Activated T-cell treated with anti-CD3 and anti-CD28 coated beads, Interleukin-2, amount 50 U/mL, for 48 hours (primary cell): ENCODE measurements at places on chromosomes 3 and 15.

- no peak for DNase-seq
Measured at GRCh38 chr3:157838457-157838856, 267.8 kb downstream of the SHOX2 start.

GRCh38 chr15:97993310-97993738, 32.8 kb downstream of the ARRDC4 start:
- no peak for DNase-seq

- no peak for DNase-seq
Measured at GRCh38 chr3:128081846-128082245, 29.6 kb downstream of the SEC61A1 start.

GRCh38 chr15:25022233-25022632, 67.4 kb downstream of the SNRPN start:
- no peak for DNase-seq

GRCh38 chr3:9976721-9977709, 9.6 kb downstream of the EMC3 start:
- peak; percentile 35 for DNase-seq

- DNase-seq: peak; percentile 62
Measured at GRCh38 chr3:45677033-45677446, 12.2 kb upstream of the SACM1L start.

GRCh38 chr3:69252631-69253030, 130.2 kb upstream of the LMOD3 start:
- no peak for DNase-seq

DNA sequence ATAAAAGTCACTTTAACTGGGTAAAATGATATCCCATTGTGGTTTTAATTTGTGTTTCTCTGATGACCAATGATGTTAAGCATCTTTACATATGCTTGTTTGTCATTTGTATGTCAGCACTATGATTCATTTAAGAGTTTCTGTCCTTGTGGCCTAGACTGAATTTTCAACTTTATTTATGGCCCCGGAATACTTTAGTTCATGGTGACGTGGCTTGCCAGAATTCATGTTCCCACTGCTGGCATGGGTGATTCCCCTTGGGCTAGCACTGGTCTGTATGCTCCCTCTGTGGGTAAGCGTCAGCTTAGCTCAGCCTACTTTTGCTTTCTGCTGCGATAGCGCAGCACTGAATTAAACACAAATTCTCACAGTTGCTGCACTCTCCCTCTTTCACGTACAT, 436.3 kb upstream of the SGO1 start:
- DNase-seq: no peak

- DNase-seq: no peak
Measured at GRCh38 chr3:153756816-153757215, 364.4 kb upstream of the ARHGEF26 start.

DNA sequence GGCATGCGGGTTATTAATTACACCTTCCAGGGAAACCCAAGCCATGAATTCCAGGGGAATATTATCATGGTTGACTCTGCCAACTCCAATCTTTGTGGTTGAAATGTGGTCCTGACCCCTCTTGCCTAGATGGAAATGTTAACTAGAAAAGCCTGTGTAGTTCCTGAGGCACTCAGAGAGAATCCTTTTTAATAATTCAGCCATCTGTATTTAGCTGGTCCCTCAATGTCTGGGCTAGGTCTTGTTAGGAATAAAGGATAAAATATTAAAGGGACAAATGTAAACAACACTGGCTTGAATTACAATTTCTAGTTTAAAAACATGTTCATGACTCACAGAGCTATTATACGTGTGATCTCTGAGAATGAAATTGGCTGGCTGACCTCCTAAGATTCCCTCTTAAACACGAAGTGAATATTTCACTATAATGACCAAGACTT, 435.2 kb upstream of the SUCLG2 start:
- no peak for DNase-seq

DNA sequence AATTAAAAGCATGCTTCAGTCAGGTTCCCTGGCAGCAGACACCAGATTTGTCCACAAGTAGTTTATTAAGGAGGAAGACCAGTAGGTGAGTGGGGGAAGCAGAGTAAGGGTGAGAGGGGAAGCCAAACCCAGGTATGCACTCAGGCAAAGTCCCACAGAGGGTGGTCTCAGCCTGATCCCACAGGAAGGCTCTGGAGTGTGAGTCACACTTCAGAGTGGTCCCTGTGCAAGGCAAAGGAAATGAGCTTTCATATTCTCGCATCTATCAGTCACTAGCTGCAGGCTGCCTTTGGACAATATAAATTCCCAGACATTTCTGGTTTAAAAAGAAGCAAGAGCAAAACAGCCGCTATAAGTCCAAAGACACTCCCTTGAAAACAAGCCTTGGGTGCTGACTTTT, 78.5 kb downstream of the TRANK1 start:
- DNase-seq: no peak

- DNase-seq: no peak
Measured at GRCh38 chr3:44125246-44125645, 116.4 kb upstream of the TOPAZ1 start.

DNA sequence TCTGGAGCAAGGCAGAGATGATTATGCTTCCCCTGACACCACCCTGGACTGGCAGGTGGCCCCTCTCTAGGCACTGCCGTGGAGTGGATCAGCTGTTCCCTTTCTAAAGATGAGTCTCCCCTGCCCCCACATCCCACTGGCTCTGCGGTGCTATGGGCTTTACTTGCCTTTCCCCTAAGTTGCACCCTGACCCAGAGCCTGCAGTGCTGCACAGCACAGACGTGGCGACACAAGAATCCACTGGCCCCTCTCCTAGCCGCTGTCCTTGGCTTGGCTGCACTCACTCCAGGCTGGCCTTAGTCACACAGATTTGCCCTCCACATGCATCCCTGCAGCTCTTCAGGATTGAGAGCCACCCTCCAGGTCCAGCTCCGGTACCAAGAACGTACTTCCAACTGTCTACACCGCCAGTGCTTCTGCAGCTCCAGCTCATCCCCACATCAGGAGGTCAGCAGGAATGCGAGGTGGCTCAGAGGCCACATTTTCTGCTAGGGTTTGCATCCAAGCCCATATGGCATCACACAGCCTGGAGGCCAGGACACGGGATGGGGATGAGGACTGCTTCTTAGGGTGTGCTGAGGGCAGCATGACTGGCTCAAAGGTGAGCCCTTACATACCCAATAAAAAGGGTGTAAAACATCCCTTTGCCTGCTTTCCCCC, 82.4 kb upstream of the RASGRF1 start:
- no peak for DNase-seq

DNA sequence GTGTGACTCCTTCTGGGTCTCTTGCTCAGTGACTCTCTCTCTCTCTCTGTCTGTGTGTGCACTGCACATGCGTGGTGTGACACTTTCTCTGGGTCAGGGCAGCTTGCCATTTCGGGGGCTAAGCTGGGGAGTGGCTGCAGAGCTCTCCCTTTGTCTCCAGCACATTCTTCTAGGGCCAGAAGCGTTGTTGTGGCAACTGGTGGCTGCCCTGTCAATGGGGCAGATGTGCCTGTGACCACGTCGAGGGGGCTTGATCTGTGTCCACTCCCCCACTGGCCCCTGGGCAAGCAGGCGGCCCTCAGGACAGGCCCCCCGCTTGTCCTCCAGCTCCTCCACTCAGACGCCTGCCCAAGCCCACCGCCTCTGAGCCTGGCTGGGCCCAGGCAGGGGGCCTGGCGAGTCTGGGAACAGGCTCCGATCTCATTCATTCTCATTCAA, 67.8 kb downstream of the WNT7A start:
- DNase-seq: no peak

DNA sequence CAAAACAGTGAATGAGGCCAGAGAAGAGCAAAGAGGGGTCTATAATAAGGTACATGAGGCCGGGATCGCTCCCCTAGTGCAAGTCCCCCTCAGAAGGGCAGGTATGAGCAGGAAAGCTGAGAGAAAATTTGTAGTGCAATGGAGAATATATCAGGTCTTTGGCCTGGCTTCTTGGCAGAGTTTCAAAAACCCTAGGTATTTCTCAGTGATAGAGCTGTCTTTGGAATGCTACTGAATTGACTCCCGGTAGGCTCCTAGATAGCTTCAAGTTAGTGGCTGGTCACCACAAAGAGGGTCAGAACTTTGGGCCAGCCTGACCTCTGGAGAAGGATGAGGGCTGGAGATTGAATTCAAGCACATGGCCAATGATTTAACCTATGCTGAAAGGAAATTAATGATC, 30.6 kb upstream of the OXTR start:
- DNase-seq: no peak

DNA sequence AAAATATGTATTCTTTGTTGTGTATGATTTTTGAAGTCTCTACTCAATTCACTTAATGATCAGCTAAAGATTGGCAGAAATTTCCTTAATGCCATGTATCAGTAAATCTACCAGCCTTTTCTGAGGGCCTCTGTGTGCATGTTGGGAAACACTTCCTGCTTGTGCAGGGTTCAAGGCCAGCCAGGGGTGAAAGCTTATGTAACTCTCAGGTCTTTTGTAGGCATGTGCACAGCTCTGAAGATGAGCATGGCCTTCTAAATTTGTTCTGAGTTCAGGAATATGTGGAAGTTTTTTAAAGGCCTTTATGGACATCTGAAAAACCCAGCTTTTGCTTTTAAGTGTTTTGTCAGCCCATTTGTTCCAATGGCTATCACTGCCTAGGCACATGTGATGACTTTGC, 82.7 kb downstream of the ROBO1 start:
- DNase-seq: no peak

DNA sequence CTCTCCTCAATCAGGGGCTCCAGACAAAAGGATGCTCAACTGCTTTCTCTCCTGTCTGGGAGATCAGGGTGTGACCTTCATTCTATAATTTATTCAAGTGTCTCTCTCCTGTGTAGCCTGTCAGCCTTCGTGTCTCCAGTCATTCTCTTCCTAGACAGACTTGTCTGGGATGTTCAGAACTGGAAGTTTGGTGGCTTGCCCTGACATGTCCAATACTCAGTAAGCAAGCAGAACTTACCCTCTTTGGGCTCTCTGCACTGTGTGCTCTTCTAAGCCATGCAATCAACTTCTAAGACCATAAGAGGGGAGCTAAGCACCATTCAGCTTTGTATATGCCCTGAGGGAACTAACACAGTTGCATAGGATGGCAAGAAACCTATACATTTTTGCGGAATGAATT, 14.1 kb downstream of the ACKR2 start:
- no peak for DNase-seq

DNA sequence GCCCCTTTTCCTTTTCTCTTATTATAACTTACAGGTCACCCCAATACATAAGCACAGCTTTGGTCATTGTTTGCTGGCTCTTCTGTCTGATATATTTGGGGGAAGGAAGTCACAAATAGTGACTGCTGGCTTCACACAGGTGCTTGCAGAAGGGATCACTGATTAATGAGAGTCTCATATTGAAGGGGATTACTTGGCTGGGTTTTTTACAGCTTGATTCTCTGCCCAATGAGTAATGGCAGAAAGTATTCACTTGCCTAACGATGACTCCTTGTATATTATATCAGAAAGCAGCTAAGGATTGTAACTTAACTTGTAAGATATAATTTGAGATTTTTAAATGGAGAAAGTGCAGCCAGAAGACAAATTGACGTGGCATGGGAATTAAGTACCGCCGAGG, 119.3 kb upstream of the PFN2 start:
- no peak for DNase-seq

DNA sequence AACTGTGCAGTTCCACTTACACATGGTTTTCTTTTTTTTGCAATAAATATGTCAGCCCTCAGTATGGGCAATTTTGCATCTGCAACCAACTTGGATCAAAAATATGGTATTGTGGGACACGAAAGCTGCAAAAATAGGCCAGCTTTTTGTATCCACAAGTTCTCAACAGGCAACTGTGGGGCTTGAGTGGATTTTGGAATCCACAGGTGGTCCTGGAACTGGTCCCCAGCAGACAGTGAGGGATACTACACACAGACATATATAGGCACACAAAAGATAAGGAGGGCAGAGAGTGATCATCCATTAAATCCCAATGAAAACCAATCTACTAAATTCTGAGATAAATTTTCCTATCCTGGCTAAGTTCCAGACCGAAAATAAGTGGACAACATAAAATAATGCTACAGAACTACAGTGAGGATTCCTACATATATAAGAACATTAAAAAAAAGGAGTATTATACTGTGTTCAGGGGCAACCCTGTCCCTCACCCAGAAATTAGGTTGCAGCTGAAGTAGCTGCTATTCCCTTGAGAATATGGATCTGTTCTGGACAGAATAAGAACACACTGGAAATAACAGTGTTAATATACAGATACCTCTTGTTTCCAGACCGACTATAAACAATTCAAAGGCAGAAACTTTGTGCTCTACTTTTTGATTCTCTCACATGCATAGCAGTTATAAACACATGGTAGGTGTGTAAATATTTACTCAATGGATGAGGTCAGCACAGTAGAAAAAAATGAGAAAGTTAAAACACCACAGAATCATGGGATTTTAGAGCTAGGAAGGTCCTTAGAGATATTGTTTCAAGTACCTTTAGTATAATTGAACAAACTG, 25.4 kb downstream of the DENND4A start:
- DNase-seq: no peak

- DNase-seq: no peak
Measured at GRCh38 chr3:132662212-132662611, 2.1 kb downstream of the UBA5 start.

DNA sequence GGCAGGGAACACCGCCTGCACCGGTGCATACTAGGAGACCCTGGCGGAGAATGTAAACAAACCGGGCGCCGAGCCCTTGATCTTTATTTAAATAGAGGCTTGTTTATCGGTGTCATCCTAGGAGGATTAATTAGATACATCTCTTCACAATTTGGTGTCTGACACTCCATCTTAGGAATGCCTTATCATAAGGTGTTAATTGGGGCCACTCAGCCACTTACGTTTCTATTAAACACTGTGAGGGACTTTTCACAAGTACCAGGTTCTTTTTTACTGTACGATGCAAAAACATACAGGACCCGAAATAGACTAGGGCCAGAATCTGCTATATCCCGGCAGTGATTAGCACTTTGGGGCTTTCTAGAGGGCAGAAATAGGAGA, 8.0 kb downstream of the EOMES start:
- no peak for DNase-seq

GRCh38 chr3:113614402-113614801, 82.0 kb downstream of the USF3 start:
- DNase-seq: no peak

DNA sequence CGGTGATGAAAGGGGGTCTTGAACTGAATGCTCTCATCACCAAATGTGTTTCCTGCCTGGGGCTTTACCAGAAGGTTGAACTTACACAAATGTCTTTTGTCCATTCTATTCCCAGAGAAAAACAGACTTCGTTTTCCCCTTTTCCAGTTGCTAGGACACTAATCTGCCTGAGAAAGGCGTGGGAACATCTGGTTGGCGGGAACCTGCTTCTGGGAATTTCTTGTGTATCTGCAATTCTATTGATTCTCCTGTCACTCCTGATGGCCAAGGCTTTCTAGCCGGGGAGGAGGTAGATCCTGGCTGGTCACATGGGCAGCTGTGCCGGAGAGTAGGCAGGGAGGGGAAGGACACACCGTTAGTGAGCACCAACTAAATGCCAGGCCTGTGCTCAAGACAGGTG, 31.1 kb upstream of the CCDC174 start:
- no peak for DNase-seq

GRCh38 chr3:174218016-174218415, 641.1 kb upstream of the NAALADL2 start:
- DNase-seq: no peak
